ENCODE measurements at places on chromosomes 4 and X.

DNA sequence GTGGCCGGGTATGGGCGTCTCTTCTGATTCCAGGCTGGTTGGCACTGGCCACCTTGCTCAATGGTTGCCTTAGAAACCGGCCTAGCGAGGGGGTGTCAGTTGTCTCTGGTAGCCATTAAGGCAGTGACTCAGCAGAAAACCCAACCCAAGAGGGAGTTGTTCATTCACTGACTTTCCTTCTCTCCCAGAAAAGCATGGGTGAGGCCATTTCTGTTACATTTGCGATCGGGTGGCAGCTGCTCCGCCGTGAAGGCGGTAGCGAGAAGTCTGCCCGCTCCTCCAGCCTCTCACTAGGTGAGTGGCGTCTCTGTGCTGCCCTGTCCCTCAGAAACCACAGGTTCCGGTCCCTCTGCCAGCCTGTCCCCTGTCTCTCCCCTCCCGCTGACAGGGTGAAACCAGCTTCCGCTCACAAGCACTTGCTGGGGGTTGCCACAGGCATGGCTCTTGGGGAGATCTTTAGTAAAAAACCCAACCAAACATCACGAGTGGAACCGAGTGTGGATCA lies 17.4 kb downstream of the IRAK1 start:
- peak; percentile 55 for DNase-seq

DNA sequence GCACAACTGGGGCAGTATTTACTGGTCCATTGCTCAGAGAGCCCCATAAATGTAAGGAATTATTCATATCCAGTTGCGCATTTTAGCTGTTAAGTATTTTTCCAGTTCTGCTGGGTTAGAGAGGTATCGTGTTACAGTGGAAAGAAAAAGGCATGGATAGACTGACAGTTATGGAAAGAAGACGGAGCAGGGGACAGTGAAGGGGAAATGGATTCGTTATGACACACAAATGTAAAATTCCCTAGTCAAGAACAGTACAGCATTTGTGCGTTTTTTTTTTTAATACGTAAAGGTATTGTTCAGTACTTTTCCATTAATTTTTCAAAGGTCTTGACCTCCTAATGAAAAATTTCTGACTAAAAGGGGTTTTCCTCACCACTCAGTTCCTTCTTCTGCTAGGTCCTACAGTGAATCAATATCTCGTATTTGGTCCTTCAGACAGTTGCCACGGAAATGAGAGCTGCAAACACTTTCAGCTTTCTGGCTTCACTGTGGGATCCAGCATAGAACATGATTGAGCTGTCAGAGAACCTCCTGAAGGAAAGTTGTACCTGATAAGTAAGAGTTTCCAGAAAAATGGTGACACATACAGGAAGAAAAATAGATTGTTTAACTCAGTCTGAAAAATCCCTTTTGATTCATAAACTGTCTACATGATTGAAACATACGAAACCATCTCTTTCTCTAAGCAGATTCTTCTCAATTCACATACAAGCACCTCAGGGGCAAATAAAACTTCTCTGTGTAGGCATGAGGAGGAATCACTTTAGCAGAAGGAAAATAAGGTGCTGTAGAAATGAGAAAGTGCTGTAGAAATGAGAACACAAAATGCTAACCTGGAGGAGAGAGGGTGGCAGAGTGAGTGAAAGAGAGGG lies 21.8 kb upstream of the BBS12 start:
- no peak for DNase-seq

DNA sequence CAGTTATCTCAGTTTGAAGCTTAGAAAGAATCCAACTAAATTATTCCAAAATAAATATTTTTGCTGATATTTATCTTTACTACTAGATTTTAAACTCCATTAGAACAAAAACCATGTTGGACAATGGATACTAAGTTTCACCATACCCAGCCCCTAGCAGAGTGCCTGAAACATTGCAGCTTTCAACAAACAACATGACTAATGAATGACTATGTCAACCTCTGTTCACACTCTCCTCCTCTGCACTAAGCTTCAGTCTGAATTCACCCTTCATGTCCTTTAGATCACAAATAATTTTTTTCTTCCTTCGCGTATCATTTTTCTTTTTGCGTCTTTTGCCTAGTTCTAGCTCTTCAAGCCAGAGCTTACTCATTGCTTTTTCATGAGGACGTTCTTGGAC lies 315.2 kb downstream of the PCDH10 start:
- no peak for DNase-seq

DNA sequence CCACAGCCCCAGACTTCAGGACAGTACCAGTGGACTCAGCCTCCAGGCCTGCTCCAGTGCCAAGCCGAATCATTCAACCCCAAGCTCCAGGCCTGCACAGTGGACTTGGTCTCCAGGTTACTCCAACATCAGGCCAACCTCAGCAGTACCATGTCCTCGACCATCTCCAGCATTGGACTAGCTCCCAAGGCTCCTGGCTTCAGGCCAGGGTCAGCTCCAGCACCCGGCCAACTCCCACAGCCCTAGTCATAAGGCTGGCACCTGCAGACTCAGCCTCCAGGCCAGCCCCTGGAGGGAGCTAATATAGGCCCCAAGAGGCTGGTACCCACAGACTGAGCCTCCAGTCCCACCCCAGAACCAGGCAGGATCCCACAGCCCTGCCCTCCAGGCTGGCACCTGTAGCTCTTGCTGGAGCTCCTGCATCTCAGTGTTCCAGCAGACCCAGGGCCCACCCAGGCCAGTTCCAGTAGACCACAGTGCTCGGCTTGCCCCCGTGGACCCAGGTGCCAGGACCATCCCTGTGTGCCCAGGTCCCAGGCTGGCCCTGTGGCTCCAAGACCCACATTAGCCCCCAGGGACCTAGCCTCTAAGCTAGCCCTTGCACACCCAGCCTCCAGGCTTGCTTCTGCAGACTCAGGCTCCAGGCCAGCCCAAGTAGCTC lies 25.6 kb downstream of the ZMAT1 start:
- DNase-seq = no peak

DNA sequence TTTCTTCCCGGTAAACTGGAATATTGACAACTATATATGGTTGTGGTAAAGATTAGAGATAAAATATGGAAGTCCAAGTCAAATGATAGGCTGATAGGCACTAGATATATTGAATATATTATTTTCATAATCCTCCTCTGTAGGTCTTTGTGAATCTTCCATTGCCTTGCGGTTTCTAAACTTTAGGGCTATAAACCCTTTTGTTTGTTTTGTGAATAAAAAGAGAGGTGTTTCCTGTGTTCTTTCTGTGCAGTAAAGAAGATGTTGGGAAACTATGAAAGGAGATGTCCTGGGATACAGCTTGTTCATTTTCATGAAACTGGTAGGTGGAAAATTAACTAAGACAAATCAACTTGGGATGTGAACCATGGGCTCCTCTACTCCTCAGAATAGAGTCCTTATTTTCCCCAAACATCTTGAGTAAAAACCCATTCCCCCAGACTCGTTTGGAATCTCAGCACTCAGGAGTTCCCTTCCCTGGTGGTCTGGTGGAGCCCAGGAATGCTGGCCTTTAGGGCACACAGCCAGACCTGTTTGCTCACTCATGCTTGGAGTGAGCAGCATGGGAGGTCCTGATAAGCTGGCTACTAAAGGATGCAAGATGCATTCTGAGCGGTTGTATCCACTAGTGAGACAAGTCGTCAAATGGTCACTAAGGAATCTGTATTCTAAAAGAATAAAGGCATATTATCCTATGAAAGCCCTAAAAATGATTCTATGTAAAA lies 22.2 kb downstream of the PRDM8 start:
- DNase-seq = no peak

Data from Right ventricle myocardium superior (tissue), 1 donor.